ENCODE measurements at places on chromosomes 11 and 22.

DNA sequence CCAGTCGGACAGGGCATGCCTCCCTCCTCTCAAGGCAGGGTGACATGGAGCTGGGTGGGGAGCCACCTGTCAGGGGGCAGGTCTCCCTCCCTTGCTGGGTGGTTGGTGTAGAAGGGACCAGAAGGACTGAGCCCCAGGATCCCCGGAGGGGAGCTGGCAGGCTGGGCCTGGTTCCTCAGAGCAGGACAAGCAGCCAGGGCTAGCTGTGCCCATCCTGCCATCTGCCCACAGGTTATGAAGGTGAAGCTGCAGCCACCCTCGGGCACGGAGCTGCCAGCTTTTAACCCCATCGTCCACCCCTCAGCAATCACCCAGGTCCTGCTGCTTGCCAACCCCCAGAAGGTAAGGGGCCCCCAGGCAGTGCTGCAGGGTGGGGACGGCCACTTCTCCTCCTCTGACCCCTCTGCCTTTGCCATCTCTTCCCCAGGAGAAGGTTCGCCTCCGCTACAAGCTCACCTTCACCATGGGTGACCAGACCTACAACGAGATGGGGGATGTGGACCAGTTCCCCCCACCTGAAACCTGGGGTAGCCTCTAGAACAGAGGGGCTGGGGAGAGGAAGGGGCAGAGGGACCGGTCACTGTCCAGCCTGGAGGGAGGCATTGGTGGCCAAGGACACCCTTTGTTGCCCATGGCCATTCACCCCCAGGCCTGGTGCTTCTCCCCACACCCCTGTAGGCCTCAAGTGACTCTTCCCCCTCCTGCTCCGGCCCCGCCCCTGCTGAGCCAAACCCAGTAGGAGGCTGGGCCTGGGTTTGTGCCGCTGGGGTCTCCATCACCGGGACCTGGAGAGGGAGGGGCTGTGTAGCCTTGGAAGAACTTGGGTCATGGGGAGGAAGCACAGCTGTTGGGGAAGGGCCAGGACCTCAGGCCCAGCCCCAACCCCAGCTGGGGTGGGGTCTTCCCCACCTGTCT, 7.0 kb upstream of the SH3BP1 start:
- DNase-seq = no peak

GRCh38 chr11:36280531-36280930, 8.7 kb downstream of the COMMD9 start:
- no peak for DNase-seq

GRCh38 chr11:120001178-120002090, 136.5 kb downstream of the TRIM29 start:
- DNase-seq = no peak

DNA sequence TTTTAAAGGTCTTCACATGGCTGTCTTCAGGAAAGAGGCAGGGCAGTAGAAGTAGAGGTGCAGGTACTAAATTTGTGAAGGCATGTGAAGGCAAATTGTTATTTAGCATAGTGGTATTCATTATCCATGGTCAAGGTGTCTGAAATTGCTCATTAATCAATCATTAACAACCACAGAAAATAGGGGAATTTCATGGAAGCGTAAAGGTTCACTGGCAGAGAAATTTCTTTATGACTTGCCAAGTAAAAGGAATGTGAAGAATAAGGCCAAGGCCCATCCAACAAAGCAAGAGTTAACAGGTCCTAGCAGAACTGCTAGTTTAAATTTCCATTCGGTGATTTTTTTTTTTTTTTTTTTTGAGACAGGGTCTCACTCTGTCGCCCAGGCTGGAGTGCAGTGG, 59.0 kb downstream of the RSF1 start:
- no peak for DNase-seq

DNA sequence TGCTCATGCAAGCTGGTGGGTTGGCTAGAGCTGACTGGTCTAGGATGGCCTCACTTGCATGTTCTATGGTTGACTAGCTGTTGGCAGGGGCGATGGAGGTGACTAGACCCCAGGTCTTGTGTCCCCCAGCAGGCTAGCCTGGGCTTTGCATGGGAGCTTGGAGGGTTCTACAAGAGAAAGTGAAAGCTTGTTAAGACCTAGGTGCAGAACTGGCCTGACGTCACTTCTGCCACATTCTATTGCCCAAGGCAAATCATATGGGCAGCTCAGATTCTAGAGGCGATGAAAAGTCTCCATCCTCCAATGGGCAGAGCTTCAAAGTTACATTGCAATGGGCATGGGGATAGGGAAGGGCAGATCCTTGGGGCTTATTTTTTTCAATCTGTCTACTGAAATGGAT, 170.9 kb downstream of the MIAT start:
- DNase-seq = no peak

- DNase-seq = no peak
Measured at GRCh38 chr11:69397732-69398131, 83.7 kb upstream of the LINC01488 start.

GRCh38 chr11:36763187-36763586, 165.2 kb upstream of the RAG2 start:
- no peak for DNase-seq

DNA sequence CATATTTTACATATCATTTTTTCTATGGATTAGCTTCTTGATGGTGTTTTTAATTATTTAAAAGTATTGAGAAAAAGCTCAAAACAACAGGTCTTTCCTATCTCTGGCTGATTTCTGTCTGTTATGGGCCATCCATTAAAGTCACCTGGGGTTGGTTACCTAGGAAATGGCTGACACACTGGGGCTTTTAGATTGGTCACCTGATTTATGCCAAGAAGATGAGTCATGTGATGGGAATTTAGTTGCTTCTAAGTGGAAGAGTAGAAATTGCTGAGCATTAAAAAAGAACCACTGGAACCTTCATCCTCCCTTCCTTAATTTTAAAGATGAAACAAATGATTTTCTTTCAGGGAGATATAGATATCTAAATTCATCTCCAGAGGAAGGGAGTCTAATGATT, 48.8 kb upstream of the LARGE1 start:
- no peak for DNase-seq

- no peak for DNase-seq
Measured at GRCh38 chr11:58775066-58775708, 43.4 kb upstream of the GLYAT start.

DNA sequence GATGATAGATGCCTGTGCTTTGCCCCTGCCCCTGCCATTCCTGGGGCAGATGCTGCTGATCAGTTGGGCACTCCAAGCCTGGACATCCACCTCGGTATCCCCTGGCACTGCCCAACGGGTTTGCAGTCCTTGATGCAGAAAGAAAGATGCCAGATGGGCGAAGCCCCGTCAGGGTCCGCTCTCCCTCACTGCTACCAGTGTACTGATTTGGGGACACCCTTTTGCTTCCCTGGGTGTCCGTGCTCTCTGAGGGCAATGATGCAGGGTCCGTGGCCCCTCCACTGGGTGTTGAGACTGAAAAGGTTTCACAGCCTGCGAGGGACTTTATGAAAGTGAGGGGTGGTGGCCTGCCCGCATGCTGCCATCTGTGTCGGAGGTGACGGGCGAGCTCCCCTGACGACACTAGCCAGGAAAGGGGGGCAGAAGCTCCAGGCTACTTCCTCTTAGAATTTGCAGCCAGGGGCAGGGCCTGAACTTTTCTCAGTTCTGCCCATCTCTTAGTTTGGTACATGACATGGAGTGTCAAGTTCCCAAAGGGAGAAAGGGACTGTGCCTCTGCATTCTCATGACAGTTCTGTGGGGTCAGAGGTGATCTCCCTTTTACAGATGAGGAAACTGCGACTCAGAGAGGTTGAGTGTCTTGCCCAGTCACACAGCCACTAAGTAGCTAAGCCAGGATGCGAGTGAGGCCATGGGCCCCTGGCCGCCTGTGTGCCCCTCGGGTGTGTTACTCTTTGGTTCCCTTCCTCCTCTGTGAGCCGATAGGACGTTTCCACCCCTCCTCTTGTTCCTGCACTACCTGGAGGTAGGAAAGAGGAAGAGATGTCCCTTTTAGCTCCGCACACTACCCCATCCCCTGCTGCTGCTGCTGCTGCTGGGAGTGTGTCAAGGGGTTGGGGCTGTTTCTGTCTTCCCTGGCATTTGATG, 96.6 kb downstream of the BCR start:
- no peak for DNase-seq

GRCh38 chr22:30333707-30334087, 7.0 kb upstream of the TBC1D10A start:
- DNase-seq = no peak

GRCh38 chr11:2675540-2675939, 24.3 kb downstream of the KCNQ1OT1 start:
- DNase-seq = no peak

DNA sequence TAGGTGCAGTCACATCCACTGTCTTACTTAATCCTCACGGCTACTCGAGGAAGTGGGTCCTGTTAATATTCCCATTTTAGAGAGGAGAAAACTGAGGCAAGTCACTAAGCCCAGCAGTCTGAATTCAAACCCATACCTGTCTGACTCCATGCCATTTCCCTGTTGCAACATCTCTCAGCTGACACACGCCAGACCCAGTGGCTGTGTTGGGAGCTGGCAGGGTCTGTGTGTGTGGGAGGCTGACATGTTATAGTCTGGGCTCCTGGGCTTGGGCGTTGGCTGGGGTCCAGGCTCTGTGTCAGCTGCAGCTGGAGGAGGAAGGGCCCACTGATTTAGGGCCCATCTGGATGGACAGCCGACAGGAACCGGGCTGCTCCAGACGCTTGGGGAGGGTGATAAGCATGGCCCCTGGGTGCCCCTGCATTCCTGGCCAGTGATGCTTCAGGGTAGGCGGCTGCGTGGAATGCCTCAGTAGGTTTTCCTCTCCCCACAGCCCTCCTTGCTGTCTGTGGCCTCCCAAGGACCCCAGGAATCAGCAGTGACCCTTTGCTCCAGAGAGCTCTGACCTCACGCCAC, 562.5 kb downstream of the MN1 start:
- DNase-seq = no peak

DNA sequence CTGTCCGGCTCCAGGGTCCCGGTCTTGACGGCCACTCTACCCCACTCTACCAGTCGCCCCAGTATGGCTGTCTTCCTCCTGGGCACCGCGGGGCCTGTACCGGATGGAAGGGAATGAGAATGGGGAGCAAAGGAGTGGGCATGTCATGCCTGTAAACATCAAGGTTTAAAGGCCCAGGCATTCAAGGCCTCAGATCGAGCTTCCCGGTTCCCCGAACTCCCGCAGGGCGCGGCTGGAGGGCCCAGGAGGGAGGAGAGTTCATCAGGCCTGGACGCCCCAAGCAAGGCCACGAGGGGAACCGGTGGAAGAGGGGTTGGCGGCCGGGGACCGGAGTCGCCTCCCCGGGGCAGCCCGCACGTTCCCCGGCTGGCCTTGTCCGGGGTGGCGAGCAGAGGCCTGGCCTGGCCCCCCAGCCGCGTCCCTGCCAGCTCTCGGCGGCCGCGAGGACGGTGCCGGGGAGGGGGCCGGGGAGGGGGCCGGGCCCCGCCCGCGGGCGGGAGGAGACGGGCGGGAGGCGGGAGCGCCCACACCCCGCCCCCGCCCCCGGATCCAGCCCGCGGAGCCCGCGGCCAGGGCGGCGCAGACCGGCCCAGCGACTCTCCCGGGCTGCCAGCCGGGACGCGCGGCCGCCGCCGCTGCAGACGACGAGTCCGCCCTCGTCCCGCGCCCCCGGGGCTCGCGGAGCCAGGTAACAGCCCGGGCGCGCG, at the start of gene CDC42EP1:
CDC42EP1 (plus strand) TSS at position 580 of the 707 bp plus-strand sequence. CDS start 5,870 bp downstream, outside the sequence.
- no peak for DNase-seq

GRCh38 chr11:76653674-76654284, 16.8 kb downstream of the LRRC32 start:
- no peak for DNase-seq

- DNase-seq = no peak
Measured at GRCh38 chr11:117885777-117886176, 9.3 kb upstream of the FXYD6 start.

DNA sequence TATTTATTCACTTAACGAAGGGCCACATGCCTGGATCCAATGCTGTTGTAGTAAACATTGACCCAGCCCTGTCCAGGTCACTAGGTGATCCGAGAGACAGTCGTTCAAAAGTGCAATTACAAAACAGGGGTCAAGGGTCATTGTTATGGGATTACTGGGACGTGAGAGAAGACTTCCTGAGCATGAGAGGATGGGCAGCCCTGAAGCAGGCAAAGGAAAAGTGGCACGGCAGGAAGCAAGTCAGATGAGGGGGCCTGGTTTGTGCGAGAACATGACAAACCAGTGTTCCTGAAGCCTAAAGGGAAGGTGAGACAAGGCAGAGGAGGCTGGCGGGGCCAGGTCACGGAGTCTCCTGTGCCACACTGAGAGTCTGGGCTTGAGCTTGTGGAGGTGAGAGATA, 15.8 kb upstream of the MMP20 start:
- DNase-seq = no peak

- no peak for DNase-seq
Measured at GRCh38 chr11:79290761-79291160, 150.1 kb downstream of the TENM4 start.

GRCh38 chr11:132438418-132438817, 1068.0 kb downstream of the NTM start:
- DNase-seq = no peak

GRCh38 chr11:86548271-86548917, 124.0 kb downstream of the ME3 start:
- no peak for DNase-seq

DNA sequence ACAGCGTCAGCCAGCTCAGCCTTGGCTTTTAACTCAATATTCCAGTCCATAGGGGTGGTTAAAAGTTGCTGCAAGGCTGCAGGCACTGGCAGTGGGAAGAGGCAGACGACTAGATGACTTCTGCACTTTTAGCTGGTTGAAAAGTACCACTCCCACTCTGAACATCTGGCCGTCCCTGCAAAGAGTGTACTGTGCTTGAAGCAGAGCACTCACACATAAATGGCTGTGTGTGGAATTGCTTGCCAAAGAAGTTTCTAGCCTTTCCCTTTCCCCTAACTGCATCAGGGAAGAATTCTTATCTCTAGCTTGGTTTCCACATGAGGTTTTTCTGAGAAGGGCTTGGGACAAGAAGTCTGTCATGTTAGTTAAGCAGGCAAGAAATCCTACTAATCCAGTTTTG, 5.1 kb upstream of the PHLDB1 start:
- no peak for DNase-seq

GRCh38 chr11:124732230-124732629, 7.5 kb upstream of the NRGN start:
- DNase-seq = no peak

DNA sequence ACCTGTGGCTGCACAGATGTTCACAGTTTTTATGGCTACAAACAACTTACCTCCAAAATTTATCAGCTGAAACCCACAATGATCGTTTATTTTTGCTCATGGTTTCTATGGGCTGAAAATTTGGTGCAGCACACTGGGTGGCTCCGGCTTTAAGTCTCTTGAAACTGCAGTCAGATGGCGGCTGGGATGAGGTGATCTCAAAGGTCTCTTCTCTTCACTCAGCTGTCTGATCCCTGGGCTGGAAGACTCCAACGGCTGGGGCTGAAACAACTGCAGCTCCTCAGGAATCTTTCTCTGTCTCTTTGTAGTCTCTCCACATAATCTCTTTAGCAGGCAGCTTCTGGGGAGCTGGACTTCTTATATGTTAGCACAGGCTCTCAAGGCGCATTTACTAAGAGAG, 117.3 kb upstream of the FAT3 start:
- no peak for DNase-seq

GRCh38 chr11:117005758-117006157, 92.5 kb downstream of the SIK3 start:
- DNase-seq = no peak

Measured in esophagus squamous epithelium (tissue), 5 donors.